NCI-H1048 (cell line): ENCODE measurements at places on chromosomes 7 and 10.

DNA sequence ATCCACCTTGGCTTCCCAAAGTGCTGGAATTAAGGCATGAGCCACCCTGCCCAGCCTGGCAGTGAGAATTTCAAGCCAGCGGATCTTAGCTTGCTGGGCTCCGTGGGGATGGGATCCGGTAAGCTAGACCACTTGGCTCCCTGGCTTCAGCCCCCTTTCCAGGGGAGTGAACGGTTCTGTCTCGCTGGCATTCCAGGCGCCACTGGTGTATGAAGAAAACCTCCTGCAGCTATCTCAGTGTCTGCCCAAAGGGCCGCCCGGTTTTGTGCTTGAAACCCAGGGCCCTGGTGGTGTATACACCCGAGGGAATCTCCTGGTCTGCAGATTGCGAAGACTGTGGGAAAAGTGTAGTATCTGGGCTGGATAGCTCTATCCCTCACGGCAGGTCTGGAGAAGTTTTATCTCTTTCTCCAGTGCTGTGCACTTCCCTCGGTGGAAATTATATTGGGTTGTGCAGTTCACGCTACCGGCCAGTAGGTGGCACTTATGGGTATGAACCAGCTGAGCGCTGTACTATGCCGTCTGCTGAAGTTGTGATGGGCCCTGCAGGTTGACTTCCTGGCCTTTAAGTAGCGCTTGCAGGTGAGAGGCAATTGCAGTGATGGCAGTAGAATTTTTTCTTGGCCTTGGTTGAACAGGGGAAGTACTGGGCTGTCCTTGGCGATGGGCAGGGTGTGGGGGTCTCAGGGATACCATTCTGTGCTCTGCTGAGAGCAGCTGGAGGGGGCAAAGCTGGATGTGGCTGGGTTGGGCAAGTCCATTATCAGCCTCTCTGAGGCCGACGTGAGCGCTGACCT is 138.0 kb upstream of the MTPN start:
- no peak for DNase-seq

DNA sequence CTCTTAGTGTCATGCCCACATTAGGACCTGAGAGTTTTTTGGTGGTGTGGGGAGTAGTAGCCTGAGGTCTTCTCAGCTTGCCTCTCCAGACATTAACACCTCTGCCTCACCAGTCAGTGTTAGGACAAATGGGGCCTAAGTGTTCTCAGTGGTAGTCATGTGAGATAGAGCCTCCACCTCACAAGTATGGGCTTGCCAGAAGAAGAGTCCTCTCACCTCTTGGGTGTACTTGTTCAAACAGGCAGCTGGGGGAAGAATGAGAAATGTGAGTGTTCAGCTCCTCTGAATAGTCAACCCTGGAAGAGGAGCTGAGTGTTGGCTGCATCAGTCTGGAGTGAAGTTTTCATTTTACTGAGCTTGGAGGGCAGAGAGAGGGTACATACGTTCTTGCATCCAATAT is 464.6 kb downstream of the POM121L12 start:
- no peak for DNase-seq

GRCh38 chr7:134589491-134589941 is 40.6 kb downstream of the AKR1B15 start:
- no peak for DNase-seq

DNA sequence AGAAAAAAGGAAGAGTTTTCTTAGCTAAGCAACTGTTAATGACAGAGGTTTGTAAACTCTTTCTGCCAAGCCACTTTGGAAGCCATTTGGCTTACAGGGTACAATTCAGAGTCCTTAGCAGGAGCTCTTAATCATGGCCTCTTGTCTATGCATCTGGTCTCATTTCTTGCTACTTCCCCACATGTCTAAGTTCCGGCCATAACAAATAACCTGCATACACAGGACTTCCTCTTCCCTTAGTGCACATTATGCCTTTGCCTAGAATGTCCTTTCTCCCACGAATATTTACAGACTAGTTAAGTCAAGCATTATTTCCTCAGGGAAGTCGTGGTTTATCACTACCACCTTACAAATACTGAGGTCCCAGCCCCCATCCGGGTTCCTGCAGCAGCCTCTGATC is 8.6 kb upstream of the UPF2 start:
- no peak for DNase-seq

DNA sequence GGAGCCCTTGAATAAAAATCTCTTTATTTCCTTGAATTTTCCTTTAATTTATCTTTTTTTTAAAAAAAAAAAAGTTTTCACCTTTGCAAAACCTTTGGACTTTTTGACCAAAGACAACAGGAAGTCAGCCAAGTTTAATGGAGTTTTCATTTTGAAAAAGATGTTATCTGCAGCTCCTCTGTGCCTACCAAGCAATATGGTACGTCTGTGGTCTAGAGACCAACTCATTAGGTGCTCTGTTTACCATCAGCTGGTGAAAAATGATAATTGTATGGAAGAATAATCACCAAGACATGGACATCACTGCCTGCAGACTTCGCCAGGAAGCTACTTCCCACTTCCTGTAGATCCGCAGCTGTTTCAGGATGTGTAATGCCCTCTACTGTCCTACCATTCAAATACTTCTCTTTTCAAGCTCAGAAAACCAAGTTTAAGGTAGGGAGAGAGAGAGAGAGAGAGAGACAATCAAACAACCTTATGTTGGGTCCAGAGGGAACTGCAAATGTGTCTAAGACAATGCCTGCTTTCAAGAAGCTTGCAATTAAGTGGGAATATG is 18.7 kb downstream of the PLXNA4 start:
- DNase-seq, result no peak

DNA sequence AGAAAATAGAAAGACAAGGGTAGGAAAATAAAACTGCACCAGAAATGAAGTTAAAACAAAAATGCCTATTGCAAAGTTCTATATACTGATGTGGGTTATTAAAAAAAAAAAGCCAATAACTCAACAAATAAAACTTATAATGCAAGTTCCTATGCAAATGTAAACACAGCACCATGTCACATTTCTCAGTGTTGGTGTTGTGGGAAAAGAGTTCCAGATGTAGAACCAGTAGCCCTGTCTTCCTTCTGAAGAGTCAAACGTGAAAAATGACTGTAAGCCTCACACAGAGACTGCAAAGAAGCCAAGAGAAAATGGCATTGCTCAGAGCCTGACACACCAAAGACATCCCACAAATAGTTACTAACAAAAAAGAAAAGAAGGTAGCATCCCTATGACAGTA is 10.1 kb downstream of the PON2 start:
- DNase-seq, result no peak

DNA sequence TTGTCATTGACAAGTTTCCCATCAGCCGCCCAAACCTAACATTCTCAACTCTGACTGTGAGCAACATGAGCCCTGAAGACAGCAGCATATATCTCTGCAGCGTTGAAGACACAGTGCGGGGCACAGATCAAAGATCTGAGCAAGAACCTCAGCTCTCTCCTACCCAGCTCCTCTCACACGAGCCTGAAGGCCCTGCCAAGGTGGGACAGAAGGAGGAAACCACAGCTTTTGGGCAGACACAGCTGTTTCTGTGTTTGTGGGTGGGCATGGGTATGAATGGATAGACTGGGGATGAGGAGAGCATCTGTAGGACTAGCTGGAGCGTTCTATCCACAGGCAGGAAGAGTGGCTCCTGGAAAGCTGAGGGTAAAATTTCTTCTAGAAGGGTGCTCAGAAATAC is 8.5 kb upstream of the PRSS1 start:
- no peak for DNase-seq

- no peak for DNase-seq
These were observed 22.1 kb downstream of the TAX1BP1 start for GRCh38 chr7:27762062-27762461.

GRCh38 chr10:32413513-32413912 is 32.4 kb upstream of the CCDC7 start:
- DNase-seq, result no peak

DNA sequence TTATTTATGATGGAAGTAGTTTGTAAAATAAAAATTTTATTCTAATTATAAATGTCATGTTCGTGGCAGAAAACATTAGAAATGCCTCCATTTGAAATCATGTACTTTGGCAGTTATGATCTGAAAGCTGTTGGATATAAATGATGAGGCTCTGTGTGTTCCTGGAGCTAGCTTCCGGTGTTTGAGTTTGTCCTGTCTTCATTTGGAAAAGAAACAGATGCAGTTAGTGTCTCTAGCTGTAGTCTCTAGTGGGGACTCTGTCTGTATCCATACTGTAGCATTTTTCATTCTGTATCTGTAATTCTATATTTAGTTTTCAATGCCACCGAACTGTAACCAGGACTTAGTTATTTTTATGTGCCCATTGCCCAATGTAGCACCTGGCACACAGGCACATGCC is 197.0 kb upstream of the FZD1 start:
- no peak for DNase-seq

GRCh38 chr7:47600199-47601118 is 18.5 kb upstream of the TNS3 start:
- no peak for DNase-seq

- DNase-seq, result no peak
These were observed 90.5 kb upstream of the POM121L12 start for GRCh38 chr7:52944921-52945320.

GRCh38 chr10:43479275-43479674 is 42.4 kb downstream of the ZNF487 start:
- DNase-seq, result no peak

DNA sequence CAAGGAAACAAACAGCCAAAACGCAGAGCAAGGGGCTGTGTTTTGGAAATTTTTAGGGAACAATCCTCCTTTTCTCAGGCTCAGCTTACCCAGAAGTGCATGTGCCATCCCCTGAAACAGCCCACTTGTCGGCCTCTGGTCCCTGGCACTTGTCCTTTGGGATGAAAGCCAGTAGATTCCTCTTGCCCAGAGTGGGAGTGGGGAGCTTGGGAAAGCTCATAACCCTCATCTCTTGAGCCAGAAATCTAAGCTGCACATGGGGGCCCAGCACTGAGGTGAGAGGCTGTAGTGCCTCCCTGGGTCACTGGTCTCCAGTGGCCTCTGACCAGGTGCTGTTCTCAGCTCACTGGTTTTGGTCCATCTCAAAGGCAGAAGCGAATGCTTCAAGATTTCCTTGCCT is 150.3 kb downstream of the RNF216 start:
- no peak for DNase-seq

DNA sequence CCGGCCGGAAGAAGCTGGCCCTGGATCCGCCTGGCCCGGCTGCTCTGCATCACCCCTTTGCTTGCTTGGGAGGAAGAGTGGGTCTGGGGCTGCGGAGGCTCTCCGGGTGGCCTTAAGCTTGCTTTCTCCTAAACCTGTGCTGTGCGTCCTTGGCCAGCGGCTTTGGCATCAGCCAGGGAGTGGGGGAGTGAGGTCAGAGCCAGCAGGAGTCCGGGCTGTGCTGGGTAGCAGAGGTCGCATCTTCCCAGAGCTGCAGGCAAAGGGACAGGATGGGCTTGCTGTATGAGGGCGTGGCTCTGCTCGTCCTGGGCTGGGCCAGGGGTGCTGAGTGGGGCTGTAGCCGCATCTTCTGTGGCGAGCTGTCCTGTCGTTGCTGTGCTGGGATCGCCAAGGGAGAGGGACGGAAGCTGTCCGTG is 21.1 kb downstream of the BNIP3 start:
- no peak for DNase-seq

DNA sequence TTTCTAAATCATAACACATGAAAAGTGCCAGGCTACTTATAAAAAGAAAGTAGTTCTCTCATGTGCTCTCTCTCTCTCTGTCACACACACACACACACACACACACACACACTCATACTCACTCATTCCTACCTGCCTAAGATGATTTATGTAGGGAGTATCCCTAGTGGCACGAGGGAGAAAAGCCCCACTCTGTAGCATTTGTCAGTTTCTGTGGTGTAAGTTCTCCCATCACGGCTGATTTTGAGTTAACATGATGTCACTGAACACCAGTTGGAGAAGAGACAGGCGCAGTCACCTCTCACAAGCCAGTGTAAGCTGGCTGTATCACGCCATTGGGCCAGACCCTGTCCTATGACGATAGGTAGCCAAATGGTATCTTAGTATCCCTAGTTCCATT is 395.4 kb downstream of the SFMBT2 start:
- DNase-seq, result no peak

DNA sequence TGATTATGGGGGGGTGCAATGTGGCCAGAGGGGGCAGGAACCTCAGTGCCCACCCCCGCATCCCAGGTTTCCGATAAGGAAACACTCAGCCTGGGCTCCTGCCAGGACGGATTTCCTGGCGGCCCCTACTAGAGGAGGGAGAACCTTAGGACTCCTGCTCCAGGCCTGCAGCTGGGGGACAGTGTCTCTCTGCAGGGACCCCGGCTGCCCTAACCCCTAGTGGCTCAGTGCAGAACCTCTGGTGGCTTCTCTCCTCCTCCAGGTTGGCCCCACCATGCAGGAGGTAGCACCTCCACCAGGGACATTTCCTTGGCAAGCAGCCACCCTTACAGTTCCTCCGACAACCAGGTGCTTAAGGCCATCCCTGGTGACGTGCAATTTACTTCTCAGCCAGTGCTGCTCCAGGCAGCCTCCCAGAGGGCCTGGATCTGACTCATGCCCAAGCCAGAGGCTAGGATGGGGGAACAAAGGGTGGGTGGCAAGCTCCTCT is 31.9 kb downstream of the SH2B2 start:
- DNase-seq, result no peak

GRCh38 chr10:51439645-51440044 is 259.8 kb downstream of the CSTF2T start:
- DNase-seq, result no peak

- DNase-seq, result no peak
These were observed 81.3 kb downstream of the RAPGEF5 start for GRCh38 chr7:22275661-22276060.

DNA sequence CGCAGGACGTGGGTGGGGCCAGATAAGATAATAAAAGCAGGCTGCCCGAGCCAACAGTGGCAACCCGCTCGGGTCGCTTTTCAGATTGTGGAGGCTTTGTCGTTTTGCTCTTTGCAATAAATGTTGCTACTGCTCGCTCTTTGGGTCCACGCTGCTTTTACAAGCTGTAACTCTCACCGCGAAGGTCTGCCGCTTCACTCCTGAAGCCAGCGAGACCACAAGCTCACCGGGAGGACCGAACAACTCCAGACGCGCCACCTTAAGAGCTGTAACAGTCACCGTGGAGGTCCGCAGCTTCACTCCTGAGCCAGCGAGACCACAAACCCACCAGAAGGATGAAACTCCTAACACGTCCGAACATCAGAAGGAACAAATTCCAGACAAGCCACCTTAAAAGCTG is 286.6 kb upstream of the MAGI2 start:
- no peak for DNase-seq
